ENCODE measurements at places on chromosomes 16 and 17.
A peak's percentile ranks its signal among the peaks of the same experiment; 100 is the strongest.

- DNase-seq: no peak
These were observed 107.6 kb downstream of the KCNJ2 start for GRCh38 chr17:70276906-70277305.

DNA sequence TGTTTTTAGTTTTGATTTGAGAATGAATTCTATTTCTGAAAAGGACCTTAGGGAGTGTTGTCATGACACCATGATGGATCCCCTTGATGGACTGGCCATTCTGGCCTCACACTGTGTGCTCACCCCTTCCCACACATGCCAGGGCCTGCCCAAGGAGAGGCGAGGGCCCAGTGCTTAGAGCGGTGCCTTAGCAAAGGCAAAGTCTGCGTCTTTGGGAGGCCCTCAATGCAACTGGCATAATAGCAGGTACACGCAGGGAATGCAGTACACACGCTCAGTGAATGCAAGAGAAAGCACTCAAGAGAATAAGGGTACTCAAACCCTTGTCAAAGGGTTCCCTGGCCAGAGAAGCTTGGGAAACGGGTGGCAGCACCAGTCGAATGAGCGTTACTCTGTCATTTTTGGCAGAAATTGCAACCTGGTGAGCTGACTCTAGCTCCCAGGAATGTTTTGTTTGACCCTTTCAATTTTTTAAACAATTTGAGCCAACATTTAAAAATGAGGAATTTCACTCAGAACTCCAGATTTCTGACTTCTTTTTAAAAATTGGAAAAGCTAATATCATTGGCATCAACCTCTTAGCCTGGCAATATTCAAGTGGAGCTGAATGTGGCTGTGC is 32.1 kb downstream of the NKD1 start:
- DNase-seq: no peak

- DNase-seq: no peak
These were observed 66.6 kb upstream of the AXIN2 start for GRCh38 chr17:65627891-65628643.

DNA sequence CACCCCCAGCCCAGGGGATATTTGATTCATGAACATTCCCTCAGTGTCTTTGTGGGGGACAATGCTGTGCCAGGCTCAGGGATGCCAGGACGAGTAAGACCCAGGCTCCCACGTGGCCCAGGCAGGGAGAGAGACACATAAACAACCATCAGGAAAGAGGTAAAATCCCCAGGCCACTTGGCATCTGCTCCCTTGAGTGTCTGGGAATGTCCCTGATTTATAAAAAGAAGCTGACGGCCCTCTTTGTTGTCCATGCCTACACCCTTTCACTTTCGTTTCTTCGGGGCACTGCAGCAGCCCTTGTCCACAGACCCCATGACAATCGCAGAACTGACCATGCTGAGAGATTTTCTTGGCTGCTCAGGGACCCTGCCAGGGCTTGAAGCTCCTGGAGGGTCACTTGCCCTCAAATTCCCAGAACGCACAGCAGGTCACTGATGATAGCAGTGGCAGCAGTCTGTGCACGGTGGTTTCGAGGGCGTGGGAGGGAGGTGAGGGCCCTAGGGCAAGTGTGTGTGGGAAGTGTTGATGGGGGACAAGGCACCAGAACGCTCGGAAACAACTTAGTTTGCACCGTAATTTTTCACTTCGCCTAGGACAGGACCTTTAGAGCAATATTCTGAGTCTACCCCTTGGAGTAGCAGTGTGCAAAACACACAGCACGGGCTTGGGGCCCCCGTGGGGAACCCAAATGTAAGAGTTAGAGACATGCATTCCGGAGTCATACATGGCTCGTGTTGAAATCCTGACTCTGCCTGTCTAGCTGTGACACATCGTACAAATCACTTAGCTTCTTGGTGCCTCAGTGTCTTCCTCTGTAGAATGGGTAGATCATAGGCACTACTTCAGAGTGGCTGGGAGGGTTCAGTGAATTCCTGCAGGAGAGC is 4.7 kb downstream of the NOD2 start:
- DNase-seq: peak; percentile 82

GRCh38 chr16:21989133-21989532 is 11.8 kb downstream of the PDZD9 start:
- no peak for DNase-seq

GRCh38 chr17:68601565-68602288 is 560 bp upstream of the FAM20A start:
- no peak for DNase-seq

GRCh38 chr17:39792526-39793221 is 54.9 kb downstream of the GRB7 start:
- no peak for DNase-seq

GRCh38 chr17:47686276-47686635 is 7.7 kb upstream of the TBKBP1 start:
- no peak for DNase-seq

GRCh38 chr17:38892620-38893019 is 22.8 kb downstream of the LASP1 start:
- no peak for DNase-seq
